ENCODE measurements at places on chromosomes 3 and 15. TPM values are rescaled to one million over a fixed set of nuclear protein-coding genes. Genes with fewer than 3 reads are reported as not detected.

Gene KLHL40
- not detected for total RNA-seq

Gene OIP5
- 1.9 TPM for total RNA-seq

Gene CSPG5
- 0.30 TPM for total RNA-seq

Gene RAP2B
- 9.5 TPM for total RNA-seq

Gene ARL13B
- total RNA-seq, result 16.3 TPM

Gene NDN
- total RNA-seq, result 137 TPM

Gene IL20RB
- total RNA-seq, result 1.1 TPM

Gene UBAP1L
- total RNA-seq, result 6.0 TPM

DNA sequence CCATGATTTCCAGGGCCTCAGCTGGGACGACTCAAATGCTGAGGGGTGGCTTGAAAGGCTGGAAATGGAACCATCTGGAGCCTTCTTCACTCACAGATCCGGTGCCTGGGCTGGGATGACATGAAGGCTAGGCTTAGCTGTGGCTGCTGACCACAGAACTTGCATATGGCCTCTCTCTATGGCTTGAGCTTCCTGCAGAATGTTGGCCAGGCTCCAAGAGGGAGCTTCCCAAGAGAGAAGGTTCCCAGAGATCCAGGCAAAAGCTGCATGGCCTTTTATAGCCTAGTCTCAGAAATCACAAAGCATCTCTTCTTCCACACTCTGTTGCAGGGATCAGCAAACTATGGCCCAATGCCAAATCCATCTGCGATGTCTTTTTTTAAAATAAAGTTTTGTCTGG, 44.8 kb downstream of the GATM start:
- DNase-seq, result peak; percentile 39

GRCh38 chr15:41822471-41822870, 5.4 kb upstream of the JMJD7 start:
- no peak for DNase-seq

- peak; percentile 19 for DNase-seq
Measured at GRCh38 chr3:123379041-123379830, 69.7 kb downstream of the ADCY5 start.

GRCh38 chr15:63381301-63382204, at the start of gene CA12:
CA12 (minus strand) TSS chr15:63381846; CDS start chr15:63381720, 126 bp downstream.
- no peak for DNase-seq

GRCh38 chr15:93694033-93694432, 537.3 kb upstream of the MCTP2 start:
- no peak for DNase-seq

DNA sequence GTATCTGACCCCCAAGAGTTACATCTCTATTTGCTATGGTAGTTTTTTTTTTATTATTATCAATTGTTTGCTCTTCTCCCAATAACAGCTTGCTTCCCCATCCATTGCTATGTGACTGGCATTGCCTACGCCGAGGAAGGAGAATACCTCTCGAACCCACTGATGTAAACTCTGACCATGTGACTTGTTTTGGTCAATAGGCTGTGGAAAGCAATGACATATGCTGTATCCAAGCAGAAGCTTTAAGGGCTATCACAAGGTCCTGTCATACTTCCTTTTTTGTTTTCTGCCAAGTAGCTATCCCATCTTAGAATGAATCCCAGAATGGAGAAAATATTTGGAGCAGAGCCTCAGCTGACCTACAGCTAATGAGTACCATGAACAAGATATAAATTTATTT, 111.0 kb upstream of the FRMD4B start:
- DNase-seq, result no peak

GRCh38 chr15:80478075-80478474, 73.9 kb downstream of the ARNT2 start:
- DNase-seq, result no peak

GRCh38 chr3:64351713-64352638, 126.7 kb upstream of the PRICKLE2 start:
- DNase-seq, result no peak

DNA sequence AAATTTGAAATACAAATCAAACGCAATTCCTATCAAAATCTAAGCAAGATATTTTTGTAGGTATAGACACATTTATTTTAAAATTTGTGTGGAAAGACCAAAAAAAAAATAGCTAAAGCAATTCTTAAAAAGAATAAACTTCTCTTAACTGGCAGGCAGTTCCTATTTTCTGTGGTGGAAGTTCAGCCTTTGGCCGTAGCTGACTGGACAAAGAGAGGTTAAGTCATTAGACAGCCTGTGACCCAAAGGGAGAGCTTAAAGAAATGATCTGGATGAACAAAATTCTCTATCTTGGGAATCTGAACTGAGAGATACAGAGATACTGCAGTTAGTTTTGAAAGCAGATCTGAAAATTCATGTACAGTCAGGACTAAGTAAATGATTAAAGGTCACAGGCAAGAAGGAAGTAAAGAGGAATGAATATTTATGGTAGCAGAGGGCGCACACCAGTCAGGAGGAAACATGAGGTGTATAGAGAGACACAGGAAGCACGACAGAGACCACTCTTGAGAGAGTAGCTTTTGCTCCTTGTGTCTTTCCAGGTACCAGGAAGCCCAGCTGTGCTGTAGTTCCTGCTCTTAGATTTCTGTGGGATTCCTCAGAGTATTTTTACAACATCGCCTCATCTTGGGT, 57.5 kb downstream of the TPRG1 start:
- no peak for DNase-seq

DNA sequence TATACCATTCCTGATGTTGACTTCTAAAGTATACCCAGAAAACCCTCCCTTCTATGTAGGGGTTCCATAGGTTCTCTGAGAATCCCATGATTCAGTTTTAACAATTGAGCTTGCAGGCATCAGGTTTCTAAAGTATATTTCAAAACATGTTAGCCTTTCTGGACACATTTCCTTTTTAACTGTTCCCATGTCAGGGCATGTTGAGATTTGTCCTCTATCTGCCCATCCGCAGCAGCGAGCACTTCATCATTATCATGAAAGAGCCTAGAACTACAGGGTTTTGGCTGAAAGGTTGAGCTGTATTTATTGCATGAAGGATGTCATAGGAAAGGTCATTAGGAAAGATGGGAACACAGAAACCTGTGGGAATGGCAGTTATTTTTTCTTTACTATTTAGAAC, 201.1 kb upstream of the BHLHE40 start:
- no peak for DNase-seq

DNA sequence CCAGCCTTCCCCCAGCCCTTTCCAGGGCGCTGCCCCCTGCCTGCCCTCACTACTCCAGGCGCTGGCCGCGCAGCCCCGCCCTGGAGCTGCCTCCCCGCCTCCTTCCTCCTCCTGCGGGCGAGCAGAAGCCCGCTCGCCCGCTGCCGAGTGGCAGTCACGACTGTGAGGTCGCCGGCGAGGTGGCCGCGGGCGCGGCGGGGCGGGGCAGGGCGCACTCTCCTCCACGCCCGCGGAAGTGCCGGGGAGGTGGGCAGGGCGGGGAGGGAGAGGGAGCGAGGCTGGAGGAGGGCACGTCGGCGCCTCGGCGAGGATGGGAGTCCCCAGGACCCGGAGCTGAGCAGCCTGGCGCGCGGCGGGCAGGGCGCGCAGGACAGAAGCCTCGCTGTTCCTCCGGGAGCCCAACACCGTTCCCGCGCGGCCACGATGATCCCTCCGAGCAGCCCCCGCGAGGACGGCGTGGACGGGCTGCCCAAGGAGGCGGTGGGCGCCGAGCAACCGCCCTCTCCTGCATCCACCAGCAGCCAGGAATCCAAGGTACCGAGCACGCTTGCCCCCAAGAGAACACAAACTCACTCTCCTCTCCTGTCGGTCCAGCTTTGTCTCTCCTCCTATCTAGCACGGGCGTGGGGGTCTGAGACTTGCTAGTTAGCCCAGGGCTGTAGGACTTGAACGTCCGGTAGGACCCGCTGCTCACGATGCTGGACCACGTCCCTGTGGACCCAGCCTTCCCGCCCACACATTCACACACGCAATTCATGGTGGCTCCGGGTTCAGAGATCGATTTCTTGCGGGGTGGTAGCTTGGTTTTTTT, at the start of gene STAC:
Gene STAC (plus strand): TSS at position 284 of the 811 bp plus-strand sequence. CDS start 140 bp downstream, at position 424.
- DNase-seq, result no peak

DNA sequence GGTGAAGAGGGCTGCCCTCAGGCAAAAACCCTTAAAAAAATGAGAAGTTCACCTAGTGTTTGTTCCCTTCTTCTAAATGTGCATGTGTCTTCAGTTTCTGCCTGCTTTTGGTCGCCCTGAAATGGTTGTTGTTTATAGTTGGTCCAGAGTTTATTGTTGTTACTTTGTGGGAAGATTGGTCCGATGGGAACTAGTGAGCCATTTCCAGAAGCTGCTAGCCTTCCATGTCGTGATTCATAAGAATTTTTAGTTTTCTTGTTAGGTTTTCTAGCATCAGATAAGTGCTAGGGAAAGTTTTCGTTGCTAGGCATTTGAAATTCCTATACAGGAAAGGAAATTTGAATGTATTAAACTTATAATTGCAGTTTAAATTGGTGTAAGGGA, 33.7 kb downstream of the IFT122 start:
- DNase-seq, result no peak

GRCh38 chr15:96474231-96474664, 143.7 kb downstream of the NR2F2 start:
- DNase-seq, result no peak

GRCh38 chr3:171240504-171240835, 213.9 kb upstream of the SLC2A2 start:
- no peak for DNase-seq

GRCh38 chr15:59419170-59419569, 18.8 kb upstream of the FAM81A start:
- no peak for DNase-seq

DNA sequence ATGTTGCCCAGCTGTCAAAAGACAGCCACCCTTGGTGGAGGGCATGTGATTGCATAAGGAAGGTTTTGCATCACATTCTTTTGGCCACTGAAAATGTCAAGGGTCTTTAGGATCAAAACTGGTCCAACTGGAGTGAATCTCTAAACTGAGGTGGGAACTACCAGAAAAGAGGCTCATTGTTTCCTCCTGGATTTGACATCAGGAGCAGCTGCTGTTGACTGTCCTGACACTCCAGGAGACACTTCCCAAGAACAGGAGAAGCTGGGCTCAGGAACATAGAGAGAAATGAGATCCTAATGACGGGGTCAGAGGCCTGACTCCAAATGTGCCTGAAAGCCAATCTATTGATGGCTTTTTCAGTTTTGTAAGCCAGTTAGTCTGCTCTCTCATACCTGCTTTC, 105.3 kb upstream of the LRIG1 start:
- DNase-seq, result no peak

GRCh38 chr3:73908218-73908617, 283.5 kb upstream of the PDZRN3 start:
- no peak for DNase-seq

DNA sequence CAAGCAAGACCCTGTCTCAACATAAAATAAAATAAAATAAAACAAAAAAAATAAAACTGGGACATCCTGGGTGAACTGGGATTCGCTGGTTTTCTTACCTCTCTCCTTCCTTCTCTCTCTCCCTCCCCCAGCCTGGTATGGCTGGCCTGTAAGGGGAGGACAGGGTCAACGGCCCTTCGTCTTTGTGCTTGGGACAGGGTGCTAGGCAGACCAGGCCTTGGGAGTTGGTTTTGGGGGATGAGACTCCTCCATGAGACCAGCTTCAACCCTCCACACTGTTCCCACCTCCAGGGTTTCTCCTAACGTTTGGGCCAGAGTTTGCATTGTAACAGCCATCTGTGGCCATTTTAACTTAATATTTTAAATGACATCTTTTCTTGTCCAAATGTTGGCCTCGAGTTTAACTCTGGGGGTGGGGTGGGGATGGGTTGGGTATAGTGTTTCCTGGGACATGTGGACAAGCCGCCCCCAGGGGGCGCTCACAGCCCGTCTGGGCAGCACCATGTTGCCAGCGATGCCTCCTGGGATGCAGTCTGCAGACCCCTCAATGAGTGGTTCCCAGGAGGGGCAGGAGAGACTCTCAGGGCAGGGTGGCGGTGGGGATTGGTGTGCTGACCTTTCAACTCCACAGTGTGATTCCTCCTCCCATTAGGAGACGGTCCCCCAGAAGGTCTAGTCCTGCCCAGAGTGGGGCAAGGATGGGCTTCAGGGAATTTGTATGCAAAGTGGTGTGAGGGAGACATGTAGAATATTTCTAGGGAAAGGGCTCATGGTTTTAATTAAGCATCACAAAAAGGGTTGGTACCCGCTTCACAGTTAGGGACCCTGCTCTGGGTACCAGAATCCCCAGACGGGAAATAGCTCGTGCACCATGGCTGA, 37.7 kb upstream of the LCTL start:
- peak; percentile 51 for DNase-seq

GRCh38 chr3:133703915-133704314, 42.2 kb upstream of the TOPBP1 start:
- DNase-seq, result no peak

DNA sequence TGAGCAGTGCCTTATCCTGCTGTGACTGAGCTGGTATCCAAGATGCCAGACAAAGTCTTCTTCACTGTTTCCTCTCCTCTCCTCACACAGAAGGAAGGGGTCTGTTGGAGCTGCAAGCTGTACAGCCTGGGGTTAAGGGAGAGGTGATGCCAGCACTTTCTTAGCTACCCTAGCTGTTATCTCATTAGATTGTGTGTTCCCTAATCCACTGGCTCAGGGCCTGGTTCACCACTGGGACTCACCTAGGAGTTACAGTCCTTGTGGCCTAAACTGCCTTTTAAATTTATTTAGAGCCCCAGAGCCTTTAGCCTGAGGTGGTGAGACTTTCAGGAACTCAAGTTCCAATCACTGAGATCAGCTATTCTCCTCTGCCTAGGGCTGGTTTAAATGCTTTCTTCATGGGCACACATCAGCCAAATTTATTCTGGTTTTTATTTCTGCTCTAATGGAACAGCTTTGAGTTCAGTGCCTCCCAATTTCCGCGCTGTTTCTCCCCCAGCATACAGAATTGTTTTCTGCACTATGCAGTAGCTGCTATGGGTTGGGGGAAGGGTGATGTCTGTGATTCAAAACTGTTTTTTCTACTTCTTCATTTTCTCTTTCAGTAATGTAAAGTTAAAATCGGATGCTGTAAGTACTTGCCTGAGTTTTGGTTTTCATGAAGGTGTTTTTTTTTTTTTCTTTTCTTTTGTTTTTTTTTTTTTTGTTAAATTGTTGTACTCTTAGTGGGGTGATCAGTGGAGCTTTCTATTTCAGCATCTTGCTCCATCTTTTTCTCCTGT, 198.8 kb downstream of the DOCK3 start:
- no peak for DNase-seq

DNA sequence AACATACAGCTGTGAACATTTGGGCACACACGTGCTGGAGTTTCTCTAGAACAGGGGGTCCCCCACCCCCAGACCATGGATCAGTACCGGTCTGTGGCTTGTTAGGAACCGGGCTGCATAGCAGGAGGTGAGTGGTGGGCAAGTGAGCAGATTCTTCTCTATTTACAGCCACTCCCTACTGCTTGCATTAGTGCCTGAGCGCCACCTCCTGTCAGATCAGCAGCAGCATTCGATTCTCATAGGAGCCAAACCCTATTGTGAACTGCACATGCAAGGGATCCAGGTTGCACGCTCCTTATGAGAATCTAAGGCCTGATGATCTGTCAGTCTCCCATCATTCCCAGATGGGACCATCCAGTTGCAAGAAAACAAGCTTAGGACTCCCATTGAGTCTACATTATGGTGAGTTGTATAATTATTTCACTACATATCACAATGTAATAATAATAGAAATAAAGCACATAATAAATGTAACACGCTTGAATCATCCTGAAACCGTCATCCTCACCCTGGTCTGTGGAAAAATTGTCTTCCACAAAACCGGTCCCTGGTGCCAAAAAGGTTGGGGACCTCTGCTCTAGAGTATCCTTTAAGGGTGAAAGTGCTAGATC, 25.8 kb downstream of the CHRM5 start:
- no peak for DNase-seq
